ENCODE measurements at places on chromosomes 12 and 14. TPM values are rescaled to one million over a fixed set of nuclear protein-coding genes. Genes with fewer than 3 reads are reported as not detected.

Gene ANP32D
- not detected for polyA plus RNA-seq

Gene FSCB
- polyA plus RNA-seq = not detected

Gene LMNTD1
- 0.17 TPM for polyA plus RNA-seq

Gene MRPL51
- 191 TPM for polyA plus RNA-seq

Gene LPAR5
- 1.8 TPM for polyA plus RNA-seq

Gene EFS
- polyA plus RNA-seq = 39.7 TPM

Gene RPL41
- polyA plus RNA-seq = 4,780 TPM

Gene NRXN3
- polyA plus RNA-seq = 7.2 TPM

Gene ST8SIA1
- 6.0 TPM for polyA plus RNA-seq

Gene EFCAB11
- 17.0 TPM for polyA plus RNA-seq

Gene CLEC4E
- 3.2 TPM for polyA plus RNA-seq

Gene NRIP2
- polyA plus RNA-seq = 33.4 TPM

Gene RERGL
- 9.7 TPM for polyA plus RNA-seq

Gene PFKM
- 92.6 TPM for polyA plus RNA-seq

Gene TSPAN8
- polyA plus RNA-seq = 33.3 TPM

Gene IFNG-AS1
- polyA plus RNA-seq = 0.09 TPM

Gene APOF
- polyA plus RNA-seq = not detected

Gene FOXG1
- 0.06 TPM for polyA plus RNA-seq

Gene PPP1R1A
- polyA plus RNA-seq = 64.5 TPM

Gene MED6
- 33.3 TPM for polyA plus RNA-seq

Gene OR6C3
- polyA plus RNA-seq = not detected

Gene SLC10A1
- polyA plus RNA-seq = 0.23 TPM

Gene MMP19
- polyA plus RNA-seq = 1.2 TPM

Gene MYO1H
- 1.0 TPM for polyA plus RNA-seq

Gene TMEM19
- 40.4 TPM for polyA plus RNA-seq

Gene NTF3
- 3.6 TPM for polyA plus RNA-seq

Gene KCNH3
- polyA plus RNA-seq = 6.9 TPM

Gene CD4
- 29.9 TPM for polyA plus RNA-seq

Gene PPFIA2
- 3.5 TPM for polyA plus RNA-seq

Gene MIP
- 0.22 TPM for polyA plus RNA-seq

Gene GPR162
- polyA plus RNA-seq = 24.6 TPM

All from right renal pelvis (tissue), 4 donors.